ENCODE measurements at places on chromosomes 5 and 9. TPM values are rescaled to one million over a fixed set of nuclear protein-coding genes. Genes with fewer than 3 reads are reported as not detected.
A peak's percentile ranks its signal among the peaks of the same experiment; 100 is the strongest.

MEIKIN gene
- 0.74 TPM for total RNA-seq

IFNA21 gene
- total RNA-seq: not detected

FREM1 gene
- not detected for total RNA-seq

ACTBL2 gene
- not detected for total RNA-seq

CCDC187 gene
- not detected for total RNA-seq

GRCh38 chr9:137147091-137147792 is 8.3 kb downstream of the GRIN1 start:
- H3K27me3 ChIP-seq: no peaks in the 10 kb centered on the region
- no peak for DNase-seq
- no peaks in the 10 kb centered on the region for H3K36me3 ChIP-seq
- H3K27ac ChIP-seq: no peak overlapping the region
- H3K4me3 ChIP-seq: no peak overlapping the region

GRCh38 chr5:119250946-119251901 is 104.6 kb upstream of the TNFAIP8 start:
- H3K27me3 ChIP-seq: no peaks in the 10 kb centered on the region
- H3K27ac ChIP-seq: no peak overlapping the region

- peak overlapping the region; percentile 15 for H3K4me3 ChIP-seq
- H3K36me3 ChIP-seq: no peaks in the 10 kb centered on the region
- H3K27me3 ChIP-seq: no peaks in the 10 kb centered on the region
- H3K4me1 ChIP-seq: peaks cover 17% of the 10 kb centered on the region
- peak overlapping the region; percentile 60 for H3K27ac ChIP-seq
Measured at GRCh38 chr5:82356808-82357671, 78.9 kb upstream of the RPS23 start.

- H3K4me3 ChIP-seq: no peak overlapping the region
- no peak overlapping the region for H3K27ac ChIP-seq
Measured at GRCh38 chr5:167332309-167332708, 959.1 kb upstream of the WWC1 start.

- no peaks in the 10 kb centered on the region for H3K4me1 ChIP-seq
- no peaks in the 10 kb centered on the region for H3K27me3 ChIP-seq
- H3K36me3 ChIP-seq: no peaks in the 10 kb centered on the region
Measured at GRCh38 chr9:109314011-109314531, 6.8 kb downstream of the EPB41L4B start.

GRCh38 chr5:148387325-148387724 is 3.6 kb downstream of the FBXO38 start:
- H3K36me3 ChIP-seq: no peaks in the 10 kb centered on the region
- no peak for DNase-seq
- H3K27ac ChIP-seq: no peak overlapping the region
- H3K27me3 ChIP-seq: no peaks in the 10 kb centered on the region
- H3K4me1 ChIP-seq: peaks cover 18% of the 10 kb centered on the region

DNA sequence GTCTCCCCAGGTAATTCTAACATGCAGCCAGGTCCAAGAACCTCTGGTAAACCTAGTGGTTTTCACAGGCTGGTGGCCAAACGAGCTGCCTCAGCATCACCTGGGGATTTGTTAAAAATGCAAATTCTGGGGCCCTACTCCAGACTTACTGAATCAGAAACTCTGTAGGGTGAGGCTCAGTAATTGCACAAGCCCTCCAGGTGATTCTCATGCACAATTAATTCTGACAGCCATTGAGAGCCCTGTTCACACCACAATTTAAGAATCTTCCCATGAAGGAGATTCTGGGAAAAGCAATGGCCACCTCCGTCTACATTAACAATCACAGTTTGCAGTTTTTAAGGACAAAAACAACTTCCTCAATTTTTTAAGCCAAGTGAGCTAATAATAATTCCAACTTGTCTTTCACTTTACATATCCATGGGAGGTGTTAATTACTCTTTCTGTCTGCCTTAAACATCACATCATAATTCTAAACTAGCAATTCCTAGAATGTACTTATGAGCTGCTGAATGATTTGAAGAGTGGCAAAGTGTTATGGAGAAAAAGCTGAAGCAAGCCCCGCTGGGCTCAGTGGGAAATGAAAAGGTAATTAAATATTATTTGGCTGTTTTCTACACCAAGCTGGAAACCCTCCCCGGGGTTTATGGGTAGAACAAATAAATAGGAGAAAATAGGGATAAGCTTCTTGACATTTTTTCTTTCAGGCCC is 70.0 kb downstream of the GLDC start:
- no peak overlapping the region for H3K27ac ChIP-seq
- H3K36me3 ChIP-seq: no peaks in the 10 kb centered on the region
- no peaks in the 10 kb centered on the region for H3K27me3 ChIP-seq
- H3K4me1 ChIP-seq: no peaks in the 10 kb centered on the region
- no peak overlapping the region for H3K4me3 ChIP-seq

DNA sequence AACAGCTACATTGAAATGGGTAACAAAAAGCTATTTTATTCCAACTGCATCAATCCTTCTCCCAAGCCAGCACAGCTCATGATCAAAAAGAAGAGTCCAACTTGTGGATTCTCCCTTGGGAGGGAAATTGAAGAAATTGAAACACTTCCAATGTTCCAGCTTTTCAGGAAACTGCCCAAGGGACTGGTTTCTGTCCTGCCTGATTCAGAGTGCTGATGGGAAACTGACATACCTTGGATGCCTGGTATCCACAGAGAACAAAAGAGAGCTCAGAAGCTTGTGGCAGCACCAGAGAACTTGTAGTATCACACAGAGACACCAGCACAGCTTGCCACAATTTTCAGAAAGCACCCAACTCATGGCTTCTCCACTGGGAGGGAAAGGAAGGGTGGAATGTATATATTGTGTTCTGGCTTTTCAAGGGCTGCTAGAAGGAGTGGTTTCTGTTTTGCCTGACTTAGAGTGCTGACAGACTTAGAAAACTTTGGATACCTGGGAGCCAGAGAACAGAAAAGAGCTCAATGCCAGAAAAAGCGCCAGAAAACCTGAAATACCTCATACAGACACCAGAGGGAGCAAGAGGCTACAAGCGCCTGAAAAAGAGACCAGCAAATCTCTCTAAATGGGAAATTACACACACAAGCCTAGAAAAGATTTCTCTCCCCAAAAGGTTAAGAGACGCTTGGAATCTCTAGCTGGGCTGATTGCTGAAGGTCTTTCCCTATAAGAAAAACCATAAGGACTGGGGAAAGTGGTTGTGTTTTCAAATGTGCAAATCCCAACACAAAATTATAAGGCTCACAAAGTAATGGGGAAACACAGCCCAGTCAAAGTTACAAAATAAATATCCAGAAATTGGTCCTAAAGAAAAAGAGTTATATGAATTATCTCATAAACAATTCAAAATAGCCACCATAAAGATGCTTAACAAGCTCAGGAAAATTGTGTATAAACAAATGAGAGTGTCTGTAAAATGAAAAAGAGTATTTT is 178.8 kb downstream of the SPOCK1 start:
- no peak overlapping the region for H3K27ac ChIP-seq
- no peaks in the 10 kb centered on the region for H3K36me3 ChIP-seq
- H3K4me1 ChIP-seq: no peaks in the 10 kb centered on the region
- no peaks in the 10 kb centered on the region for H3K27me3 ChIP-seq

DNA sequence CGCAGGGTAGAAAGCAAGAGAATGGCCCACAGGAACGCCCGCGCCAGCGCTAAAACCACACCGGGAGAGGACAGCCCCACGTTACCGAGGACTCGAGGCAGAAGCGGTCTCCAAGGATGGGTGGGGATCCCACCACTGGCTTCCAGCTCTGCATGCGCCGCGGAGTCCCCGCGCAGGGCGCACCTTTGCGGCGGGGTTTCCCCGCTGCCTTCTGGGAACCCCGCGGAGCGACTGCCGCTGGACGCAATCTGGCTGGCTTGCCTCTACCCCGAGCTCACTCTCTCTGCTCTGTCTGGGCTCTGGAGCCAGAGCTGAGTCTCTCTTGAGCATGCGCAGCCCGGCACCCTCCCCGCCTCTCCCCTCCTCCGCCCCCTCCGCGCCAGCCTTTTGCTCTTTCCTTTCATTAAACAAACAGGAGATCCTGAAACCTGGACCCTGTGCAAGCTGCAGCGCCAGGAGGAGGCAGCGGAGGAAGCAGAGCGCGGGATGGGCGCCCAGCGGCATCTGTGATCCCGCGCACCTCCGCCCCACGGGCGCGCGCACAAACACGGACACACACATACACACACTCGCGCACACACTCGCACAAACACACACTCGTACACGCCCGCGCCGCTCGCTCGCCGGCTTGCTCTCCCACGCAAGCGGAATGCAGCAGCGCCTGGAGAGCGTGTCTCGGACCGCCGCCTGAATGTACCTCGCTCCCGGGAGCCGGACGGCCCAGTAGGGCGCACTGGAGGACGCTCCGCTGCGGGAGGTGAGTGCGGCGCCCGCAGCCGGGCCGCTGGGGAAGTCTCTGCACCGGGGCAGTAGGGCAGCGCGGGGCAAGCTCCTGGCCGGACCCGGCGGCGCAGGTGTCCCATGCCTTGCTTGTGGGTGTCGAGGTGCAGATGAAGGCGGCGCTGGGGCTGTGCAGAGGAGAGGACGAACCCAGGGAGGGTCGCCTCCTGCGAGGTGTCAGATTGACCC is at the start of gene PLPPR1:
Gene PLPPR1 (plus strand): TSS at position 382 of the 969 bp plus-strand sequence.
- H3K4me1 ChIP-seq: no peaks in the 10 kb centered on the region
- no peak within 1 kb of the TSS for H3K27ac ChIP-seq
- H3K27me3 ChIP-seq: no peaks in the 10 kb centered on the region
- DNase-seq: no peak
- H3K36me3 ChIP-seq: no peaks in the 10 kb centered on the region
- H3K4me3 ChIP-seq: no peak within 1 kb of the TSS

DNA sequence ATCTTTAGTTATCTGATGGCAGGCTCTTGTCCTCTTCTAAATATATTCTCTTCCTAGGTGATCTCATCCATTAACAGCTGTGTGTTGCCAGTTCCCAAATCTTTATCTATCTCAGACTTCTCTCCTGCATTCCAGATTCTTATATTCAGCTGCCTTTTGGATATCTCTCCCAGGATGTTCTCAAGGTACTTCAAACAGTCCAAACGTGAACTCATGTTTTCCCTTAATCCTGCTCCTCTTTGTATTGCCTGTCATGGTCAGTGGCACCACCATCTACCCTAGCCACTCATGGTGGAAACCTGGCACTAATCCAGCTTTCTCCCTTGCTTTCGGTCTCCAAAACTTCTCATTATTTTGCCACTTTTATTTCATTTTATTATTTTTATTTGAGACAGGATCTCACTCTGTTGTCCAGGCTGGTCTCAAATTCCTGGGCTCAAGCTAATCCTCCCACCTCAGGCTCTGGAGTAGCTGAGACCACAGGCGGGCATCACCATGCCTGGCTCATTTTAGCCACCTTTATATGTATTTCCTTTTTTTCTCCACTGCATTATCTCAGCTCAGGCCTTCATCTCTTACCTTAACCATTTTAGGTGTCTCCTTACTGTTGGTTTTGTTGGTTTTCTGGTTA is 3.8 kb downstream of the ZFYVE16 start:
- no peaks in the 10 kb centered on the region for H3K27me3 ChIP-seq
- no peak overlapping the region for H3K4me3 ChIP-seq
- no peaks in the 10 kb centered on the region for H3K4me1 ChIP-seq
- no peak overlapping the region for H3K27ac ChIP-seq
- no peaks in the 10 kb centered on the region for H3K36me3 ChIP-seq
